Right forelimb (tissue), 1 donor: ENCODE measurements at places on chromosomes 3 and 15.
A peak's percentile ranks its signal among the peaks of the same experiment; 100 is the strongest.

- DNase-seq: no peak
Observed at GRCh38 chr3:117509858-117510257, 800.3 kb downstream of the TUSC7 start.

- no peak for DNase-seq
Observed at GRCh38 chr3:196654006-196654734, 14.7 kb downstream of the NRROS start.

GRCh38 chr3:32109256-32109655 lies 2.8 kb downstream of the GPD1L start:
- DNase-seq: peak; percentile 63

DNA sequence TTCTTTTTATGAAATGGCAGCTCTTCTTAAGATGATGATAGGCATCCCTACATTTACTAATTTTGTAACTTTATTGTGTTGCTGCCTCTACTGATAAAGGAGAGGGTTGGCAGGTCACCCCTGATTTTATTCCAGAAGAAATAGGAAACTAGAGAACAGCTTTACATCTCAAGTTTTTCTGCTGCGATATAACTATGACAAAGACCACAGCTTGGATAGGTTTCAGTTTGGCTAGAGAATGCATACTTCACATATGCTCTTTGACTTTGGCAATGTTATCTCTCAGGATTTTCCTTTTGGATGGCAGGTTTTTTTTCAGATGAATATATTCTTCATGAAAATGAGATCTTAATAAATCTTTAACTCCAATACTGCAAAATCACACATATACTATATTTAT lies 395.3 kb upstream of the GOLIM4 start:
- DNase-seq: no peak

- DNase-seq: no peak
Observed at GRCh38 chr15:90264671-90265070, 801 bp upstream of the NGRN start.

DNA sequence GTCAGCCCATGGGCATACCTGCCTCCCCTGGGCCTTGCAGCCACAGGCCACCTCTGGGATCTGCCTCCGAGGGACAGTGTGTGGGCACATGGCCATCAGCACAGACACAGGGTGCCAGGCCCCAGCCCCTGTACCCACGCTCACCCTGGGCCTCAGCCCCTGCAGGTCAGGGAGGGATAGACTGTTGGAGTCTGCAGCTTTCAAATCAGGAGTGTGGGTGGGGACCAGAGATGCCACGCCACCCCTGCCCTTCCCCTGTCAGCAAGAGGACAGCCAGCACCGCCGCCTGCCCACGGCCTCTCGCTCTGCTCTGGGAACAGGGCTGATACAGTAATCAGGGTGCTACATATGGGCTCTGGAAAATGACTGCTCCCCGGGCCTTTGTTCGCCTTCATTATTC lies 72.7 kb downstream of the DNAJB8 start:
- no peak for DNase-seq

GRCh38 chr3:14145236-14145635 lies 20.4 kb downstream of the TMEM43 start:
- DNase-seq: no peak

DNA sequence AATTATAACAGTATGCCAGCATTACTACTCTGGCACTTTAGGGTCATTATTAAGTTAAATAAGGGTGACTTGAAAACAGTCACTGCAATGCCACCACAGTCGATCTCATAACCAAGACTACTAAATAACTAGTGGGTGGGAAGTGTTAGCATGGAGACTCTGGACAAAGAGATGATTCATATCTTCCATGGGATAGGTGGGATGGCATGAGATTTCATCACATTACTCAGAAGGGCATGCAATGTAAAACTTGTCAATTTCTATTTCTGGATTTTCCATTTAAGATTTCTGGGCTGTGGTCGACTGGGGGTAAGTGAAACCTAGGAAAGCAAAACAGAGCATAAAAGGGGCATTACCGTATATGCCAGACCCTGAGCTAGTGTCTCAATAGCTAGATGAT lies 538.9 kb upstream of the GRM7 start:
- no peak for DNase-seq

- DNase-seq: no peak
Observed at GRCh38 chr15:74369084-74369745, 1.8 kb upstream of the CYP11A1 start.

GRCh38 chr3:142884531-142884930 lies 4.4 kb downstream of the PCOLCE2 start:
- no peak for DNase-seq

- no peak for DNase-seq
Observed at GRCh38 chr15:34952481-34952880, 17.1 kb downstream of the AQR start.

GRCh38 chr15:96409215-96410138 lies 79.0 kb downstream of the NR2F2 start:
- DNase-seq: no peak

DNA sequence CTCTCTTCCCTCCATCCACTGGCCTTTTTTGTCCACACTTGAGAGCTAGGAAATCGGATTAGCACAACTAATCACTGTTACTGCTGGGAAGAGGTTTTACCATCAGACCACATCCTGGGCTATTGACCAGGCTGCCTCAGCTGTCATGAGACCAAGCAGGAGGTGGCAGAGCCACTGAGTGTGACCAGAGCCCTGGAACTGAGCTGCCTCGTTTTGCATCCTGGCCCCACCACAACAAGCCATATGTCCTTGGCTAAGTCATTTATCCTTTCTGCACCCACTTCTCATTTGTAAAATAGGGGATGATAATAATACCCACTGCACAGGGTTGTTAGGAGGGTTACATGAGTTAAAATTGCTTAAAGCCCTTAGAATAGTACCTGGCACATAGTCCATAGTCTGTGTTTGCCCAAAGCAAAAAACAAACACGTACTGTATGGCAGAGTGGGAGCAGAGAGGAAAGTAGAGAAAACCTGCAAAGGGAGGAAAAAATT lies 34.1 kb downstream of the TMEM158 start:
- no peak for DNase-seq

DNA sequence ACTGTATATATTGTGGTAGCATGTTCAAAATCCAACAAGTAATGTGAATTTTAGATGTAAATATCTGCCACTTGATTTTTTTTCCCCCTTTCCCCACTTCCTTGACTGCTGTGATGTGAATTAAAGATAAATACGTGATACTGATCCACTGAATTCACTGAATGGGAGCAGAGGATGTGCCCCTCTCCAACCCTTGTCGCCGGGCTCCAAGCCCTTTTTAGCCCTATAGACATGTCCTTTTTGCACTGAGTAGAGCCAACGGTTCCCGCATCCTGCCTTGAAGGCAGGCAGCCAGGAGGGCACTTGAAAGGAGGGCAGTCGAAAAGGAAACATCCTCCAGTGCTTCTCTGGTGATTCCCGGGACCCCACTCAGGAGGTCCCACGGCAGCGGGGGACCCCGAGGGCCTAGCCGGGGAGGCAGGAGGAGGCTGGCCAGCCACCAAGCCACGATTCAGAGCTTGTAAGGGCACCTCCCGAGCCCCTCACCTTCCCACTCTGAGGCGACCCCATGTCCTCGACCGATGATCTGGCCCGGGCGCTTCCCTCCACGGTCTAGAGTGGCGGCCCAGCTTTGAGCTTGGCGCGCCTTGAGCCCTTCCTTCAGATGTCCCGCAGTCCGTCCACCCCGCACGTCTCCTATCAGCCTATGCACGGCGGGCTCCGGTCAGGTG lies 901 bp upstream of the MANF start:
- no peak for DNase-seq
